ENCODE measurements at places on chromosomes 2 and 18.

GRCh38 chr2:226351711-226352110 lies 447.9 kb downstream of the IRS1 start:
- no peak for DNase-seq

DNA sequence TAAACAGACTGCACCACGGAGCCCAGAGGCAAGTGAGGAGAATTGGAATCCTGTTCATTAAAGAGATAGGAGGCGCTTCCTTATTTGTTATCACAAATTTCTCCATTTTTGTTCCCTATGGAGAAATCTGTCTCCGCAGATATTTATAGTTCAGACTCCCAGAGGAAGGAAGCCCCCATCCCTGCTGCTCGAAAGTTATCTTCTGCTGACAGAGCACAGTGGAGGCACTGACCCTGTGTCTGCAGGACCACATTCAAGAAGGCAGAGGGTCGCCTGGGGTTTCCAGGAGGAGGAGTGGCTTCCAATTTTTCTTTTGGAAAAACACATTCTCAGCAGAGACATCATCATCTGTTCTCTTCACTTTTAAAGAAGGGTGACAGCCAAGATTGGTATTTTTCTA lies 73.0 kb upstream of the GPR45 start:
- no peak for DNase-seq

DNA sequence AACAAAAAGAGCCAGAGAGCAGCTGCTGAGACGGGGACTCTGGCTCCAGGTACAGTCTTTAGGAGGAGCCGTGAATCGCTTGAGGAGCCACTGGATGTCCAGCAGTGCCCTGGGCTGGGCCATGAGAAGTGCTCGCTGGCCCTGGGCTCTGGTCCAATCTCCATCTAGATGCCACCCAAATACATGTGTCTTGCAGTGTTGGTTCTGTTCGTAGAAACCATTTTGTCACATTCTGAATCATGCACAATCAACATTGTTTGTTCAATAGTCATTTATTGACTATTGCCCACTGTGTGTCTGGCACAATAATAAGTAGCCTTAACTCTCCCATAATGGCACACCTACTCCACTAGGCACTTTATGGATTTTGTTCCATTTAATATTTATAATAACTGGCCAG lies 26.1 kb downstream of the TYMS start:
- no peak for DNase-seq

- no peak for DNase-seq
Observed at GRCh38 chr2:182619276-182619675, 96.8 kb upstream of the DNAJC10 start.

DNA sequence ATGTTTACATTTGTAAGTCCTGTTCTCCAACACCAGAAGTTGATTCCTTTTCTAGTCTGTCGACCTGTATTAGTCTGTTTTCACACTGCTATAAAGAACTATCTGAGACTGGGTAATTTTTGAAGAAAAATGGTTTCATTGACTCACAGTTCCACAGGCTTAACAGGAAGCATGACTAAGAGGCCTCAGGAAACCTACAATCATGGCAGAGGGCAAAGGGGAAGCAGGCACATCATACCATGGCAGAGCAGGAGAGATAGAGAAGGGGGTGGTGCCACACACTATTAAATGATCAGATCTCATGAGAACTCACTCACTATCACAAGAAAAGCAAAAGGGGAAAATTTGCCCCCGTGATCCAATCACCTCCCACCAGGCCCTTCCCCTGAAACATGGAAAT lies 112.8 kb upstream of the MAP3K20 start:
- no peak for DNase-seq

GRCh38 chr2:151782378-151783132 lies 45.7 kb downstream of the ARL5A start:
- no peak for DNase-seq

GRCh38 chr2:37706334-37707183 lies 35.1 kb upstream of the CDC42EP3 start:
- DNase-seq = no peak

DNA sequence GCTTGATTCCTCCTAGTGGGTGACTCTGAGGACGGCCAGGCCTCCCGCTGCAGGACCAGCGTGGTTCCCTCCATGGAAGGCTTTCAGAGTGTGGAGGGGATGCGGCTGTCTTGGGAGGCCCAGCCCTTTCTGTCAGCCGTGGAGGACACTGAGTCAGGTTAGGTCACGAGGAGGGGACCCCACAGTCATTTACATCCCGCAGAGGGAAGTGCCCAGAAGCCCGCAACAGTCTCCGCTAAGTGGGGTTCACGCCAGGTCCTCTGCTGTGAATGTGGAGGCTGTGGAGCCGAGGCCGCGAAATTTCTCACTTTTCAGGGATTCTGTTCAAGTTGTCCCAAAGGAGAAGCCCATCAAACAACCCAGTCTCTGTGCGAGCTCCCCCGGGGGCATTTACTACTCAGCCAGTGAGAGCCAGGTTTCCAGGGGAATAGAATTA lies 8.8 kb downstream of the ACKR3 start:
- no peak for DNase-seq

- peak; percentile 14 for DNase-seq
Observed at GRCh38 chr18:45014047-45014501, 333.4 kb downstream of the SETBP1 start.

DNA sequence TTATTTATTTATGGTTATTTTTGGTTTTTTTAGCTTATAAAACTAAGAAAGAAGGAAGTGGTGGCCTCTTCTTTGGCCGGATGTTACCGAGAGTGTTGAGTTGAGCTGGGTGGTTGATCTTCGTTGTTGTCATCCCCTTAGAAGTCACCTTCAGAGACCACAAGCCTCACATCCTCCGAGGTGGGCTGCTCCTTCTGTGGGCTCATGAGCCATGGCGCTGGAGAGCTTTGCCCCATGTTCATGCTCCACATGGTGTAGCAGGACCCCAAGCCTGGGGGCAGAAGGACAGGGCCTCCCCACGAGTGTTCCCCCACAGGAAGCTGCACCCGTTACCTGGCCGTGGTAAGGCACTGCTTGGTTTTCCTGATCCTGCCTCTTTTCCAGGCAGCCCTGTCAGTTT lies 23.4 kb downstream of the SNTG2 start:
- no peak for DNase-seq

DNA sequence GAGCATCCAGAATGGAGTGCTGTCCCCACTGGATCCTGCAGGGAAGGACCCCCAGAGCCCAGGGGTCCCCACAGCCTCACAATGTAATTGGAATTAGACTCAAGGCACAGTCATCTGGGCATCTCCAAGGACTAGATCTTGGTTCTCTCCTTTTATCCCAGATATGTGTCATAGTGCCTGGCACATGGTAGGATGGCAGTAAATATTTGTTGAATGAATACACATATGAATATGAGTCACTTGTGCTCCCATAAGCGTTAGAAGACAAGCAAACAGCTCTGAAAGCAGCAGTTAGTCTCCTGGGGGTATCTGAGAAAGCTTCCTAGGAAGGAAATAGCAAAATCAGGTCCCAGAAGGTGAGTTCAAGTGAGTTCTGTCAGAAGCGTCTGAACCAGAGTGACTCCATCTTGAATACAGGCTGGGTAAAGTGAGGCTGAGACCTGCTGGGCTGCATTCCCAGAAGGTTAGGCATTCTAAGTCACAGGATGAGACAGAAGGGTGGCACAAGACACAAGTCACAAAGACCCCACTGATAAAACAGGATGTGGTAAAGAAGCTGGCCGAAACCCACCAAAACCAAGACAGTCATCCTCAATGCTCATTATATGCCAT lies 234.1 kb upstream of the ID2 start:
- DNase-seq = no peak

DNA sequence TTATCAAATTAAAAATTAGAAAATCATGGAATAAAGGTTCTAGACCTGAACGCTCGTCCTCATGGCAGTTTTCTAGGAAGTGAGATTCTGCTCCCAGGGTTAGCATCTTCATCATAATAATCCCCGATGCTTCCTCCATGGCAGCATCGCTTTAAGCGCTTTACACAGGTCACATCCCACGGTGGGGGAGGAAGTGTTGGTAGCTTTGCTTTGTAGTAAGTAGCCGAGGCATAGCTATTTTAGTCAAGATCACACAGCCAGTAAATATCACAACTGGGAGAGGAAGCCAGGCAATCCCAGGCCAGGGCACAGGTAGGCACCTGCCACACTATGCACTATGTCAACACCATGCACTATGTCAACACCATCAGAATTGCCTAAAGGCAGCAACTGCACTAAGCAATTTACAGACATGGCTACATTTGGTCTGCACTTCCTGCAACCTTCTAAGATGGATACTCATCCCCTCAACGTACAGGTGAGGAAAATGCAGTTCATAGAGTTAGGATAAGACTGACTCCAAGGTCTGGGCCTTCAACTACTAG lies 205.5 kb downstream of the FBXO15 start:
- no peak for DNase-seq

GRCh38 chr2:33014268-33014667 lies 67.5 kb downstream of the LTBP1 start:
- DNase-seq = no peak

- peak; percentile 13 for DNase-seq
Observed at GRCh38 chr18:33495278-33495677, 54.8 kb upstream of the CCDC178 start.

GRCh38 chr2:215262741-215263362 lies 49.0 kb upstream of the ATIC start:
- DNase-seq = no peak

- no peak for DNase-seq
Observed at GRCh38 chr2:152477347-152478092, 142.5 kb downstream of the FMNL2 start.

DNA sequence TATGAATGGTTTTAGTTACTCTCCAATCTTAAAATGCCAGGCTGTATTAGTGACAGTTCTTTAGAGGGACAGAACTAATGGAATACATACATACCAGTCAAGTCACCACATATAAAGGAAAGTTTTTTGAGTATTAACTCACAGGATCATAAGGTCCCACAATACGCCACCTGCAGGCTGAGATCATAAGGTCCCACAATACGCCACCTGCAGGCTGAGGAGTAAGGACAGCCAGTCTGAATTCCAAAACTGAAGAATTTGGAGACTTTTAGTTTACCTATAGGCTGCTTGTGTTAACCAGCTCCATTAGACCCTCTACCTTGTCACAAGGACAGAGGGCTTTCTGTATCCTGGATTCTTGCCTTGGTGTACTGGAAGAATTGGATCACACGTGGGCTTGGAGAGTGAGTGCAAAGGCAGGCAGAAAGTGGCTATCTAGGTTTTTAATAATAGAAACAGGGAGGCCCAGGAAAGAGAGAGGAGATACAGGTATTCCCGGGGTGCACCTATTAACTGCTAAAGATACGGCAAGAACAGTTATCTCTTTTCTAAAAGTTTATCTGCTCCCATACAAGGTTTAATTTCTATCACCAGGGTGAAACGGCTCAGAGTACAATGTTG lies 234.9 kb upstream of the CYRIA start:
- no peak for DNase-seq

GRCh38 chr2:30446602-30447148 lies 371 bp upstream of the LCLAT1 start:
- DNase-seq = no peak

- no peak for DNase-seq
Observed at GRCh38 chr2:100518801-100519200, 44.0 kb upstream of the PDCL3 start.

GRCh38 chr18:43078478-43079092 lies 36.9 kb downstream of the RIT2 start:
- no peak for DNase-seq

DNA sequence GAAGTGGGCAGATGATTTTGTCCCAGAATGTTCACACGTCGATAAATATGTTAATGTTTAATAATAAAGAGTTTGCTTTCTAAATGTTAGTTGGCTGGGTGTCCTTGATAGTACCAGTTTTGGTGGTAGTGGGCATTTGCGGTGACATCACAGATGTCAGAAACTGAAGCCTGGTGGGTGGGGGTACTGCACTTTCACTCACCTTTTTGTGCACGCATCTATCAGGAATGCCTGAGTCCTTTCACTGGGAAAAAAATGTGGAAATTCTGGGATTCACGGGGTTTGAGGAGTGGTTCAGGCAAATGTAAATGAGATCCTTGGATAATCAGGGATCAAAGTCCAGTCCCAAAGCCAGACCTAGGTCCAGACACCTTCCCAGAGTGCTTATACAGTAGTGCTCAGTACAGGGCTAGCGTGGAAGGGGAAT lies 3.2 kb downstream of the EPAS1 start:
- no peak for DNase-seq

DNA sequence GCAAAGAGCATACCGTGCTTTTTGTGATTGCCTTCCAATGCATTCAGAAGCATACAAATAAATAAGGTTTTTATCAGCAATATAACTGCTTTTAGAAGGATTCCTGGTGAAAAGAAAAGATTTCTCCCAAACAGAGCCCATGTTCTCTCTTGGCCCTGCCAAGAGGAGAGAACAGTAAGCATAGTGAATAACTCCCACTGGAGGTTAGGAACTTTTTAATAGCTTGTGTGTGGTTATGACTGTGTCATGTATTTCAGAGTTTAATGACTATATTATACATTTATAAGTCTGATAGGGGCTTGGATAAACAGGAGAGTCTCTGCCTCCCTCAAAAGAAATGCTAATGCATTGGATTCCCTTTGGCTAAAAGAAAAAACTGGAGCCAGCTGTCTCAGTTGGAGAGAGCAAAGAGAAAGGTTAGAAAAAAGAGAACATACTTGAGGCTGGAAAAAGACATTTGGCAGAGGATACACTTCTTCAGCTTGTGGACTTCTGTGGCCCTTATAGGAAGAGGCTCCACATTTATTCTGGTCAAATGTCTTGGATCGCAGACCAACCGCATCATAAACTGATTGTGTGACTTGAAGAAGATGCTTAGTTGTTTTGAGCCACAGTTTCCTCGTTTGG lies 63.0 kb upstream of the SPRED2 start:
- no peak for DNase-seq

- DNase-seq = no peak
Observed at GRCh38 chr2:164314148-164314547, 307.1 kb downstream of the GRB14 start.

DNA sequence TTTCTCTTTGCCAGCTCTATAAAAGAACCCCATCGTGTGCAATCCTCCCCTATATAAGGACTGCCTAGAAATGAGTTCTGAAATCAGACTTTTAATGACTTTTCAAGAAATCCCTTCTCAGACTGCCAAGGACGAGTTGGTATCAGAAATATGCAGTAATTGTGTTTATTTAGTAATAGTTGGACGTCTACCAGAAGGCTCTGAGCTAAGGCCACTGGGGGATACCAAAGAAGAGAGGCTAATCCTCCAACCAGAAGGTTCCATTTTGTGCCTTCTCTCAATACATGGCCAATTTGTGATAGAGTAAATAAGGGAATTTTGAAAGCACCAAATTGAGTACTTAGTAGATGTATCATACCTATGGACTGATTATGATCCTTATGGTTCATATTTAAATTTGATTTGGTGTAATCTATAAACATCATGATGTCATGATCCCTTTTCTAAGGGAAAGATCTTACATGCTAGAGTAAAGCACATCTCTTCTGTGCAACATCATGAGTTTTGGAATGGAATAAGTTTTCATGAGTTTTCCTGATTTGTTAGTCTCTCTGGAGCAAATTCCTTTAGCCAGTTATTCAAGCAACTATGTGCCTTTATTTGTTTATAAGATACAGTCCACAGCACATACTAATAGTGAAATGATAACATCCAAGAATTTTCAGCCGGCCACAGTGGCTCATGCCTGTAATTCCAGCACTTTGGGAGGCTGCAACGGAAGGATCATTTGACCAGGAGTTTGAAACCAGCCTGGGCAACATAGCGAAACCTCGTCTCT lies 82.2 kb upstream of the LTBP1 start:
- no peak for DNase-seq
